Effector CD4-positive, alpha-beta T cell (primary cell): ENCODE measurements at places on chromosomes 4 and X.

- no peak for DNase-seq
These were observed 167.2 kb downstream of the WDFY3 start for GRCh38 chr4:84799318-84799717.

- no peak for DNase-seq
These were observed 12.2 kb downstream of the PLS3 start for GRCh38 chrX:115573185-115573584.

DNA sequence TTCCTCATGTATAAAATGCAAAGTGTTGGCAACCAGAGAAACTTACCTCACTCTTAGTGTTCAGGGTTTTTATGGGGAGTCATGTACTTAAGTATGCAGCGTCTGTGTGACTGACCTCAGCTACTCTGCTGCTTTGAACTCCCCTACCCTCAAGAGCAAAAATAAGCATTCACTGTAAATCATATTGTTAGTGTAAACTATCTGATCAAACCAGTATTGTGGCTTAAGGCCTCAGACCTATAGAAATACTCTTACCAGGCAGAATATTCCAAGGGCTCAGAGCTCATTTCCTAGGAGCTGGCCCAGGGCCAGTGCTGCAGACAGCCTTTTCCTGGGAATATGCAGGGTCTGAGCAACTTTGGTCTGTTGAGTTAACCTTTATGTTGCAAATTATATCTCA, 453.1 kb downstream of the CCSER1 start:
- no peak for DNase-seq

GRCh38 chr4:4591071-4591470, 49.2 kb upstream of the STX18 start:
- no peak for DNase-seq

GRCh38 chrX:153854702-153855101, 24.4 kb upstream of the PDZD4 start:
- DNase-seq: no peak

DNA sequence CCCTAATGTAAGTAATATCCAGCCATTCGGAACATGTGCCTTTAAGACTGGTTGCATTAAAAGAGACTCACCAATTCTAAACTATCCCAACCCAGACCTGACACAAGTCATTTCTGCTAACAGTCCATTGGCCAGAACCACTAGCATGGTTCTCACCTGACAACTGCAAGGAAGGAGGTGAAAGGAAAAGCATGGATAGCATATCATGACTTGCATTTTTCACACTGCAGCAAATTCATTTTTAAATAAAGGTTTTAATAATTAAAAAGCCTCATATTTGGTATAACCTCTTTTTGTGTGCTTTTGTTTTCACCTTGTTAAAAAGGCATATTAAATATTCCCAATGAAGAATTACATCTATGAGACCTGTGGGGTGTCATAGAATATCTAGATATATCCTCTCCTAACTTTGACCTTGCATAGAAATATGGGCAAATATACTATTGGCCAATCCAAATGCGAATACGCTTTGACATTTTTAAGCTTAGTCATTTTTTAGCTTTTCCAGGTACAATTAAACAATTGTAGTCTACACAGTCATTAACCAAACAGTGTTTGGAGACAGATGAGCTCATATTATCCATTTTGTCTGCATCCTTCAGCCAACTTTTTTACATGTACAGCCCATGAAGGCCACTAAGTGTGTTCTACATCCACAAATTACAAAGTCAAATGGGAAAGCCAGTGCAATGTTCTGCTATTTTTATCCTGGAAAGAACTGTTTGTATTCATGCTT, 295.3 kb downstream of the PDGFC start:
- no peak for DNase-seq

GRCh38 chr4:37338972-37339371, 94.4 kb downstream of the NWD2 start:
- no peak for DNase-seq

DNA sequence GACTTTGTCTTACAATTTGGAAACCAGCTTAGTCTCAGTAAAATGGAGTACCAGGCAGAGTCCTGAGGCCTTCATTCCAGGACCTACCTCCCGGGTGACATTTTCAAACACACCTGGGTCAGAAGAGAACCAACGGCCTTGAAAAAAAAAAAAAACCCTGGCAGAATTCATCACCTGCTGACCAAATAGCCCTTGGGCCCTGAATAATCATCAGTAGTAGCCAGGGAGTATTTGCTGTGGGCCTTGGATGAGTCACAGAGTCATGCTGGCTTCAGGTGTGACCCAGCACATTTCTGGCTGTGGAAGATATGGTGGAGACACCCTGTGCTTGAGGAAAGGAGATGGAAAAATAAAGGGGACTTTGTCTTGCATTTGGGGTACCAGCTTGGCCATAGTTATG, 92.2 kb downstream of the LPAR4 start:
- DNase-seq: no peak
